Osteocyte (in vitro differentiated cells): ENCODE measurements at places on chromosomes 12 and 14. TPM values are rescaled to one million over a fixed set of nuclear protein-coding genes. Genes with fewer than 3 reads are reported as not detected.

Gene KLHL33
- 0.05 and 0.08 TPM in 2 replicates for total RNA-seq

Gene ADAM21
- 0.34 TPM in 1 of 2 replicates, not detected in the other for total RNA-seq

Gene RASAL1
- not detected in 2 replicates for total RNA-seq

Gene CAPS2
- 4.0 and 5.3 TPM in 2 replicates for total RNA-seq

Gene PPP1R3E
- total RNA-seq, result 15.3 and 19.2 TPM in 2 replicates

Gene ZFC3H1
- 38.8 and 49.7 TPM in 2 replicates for total RNA-seq

Gene FOXM1
- 14.9 and 17.4 TPM in 2 replicates for total RNA-seq

Gene TSHR
- total RNA-seq, result not detected in 2 replicates

Gene SLCO1B1
- not detected in 2 replicates for total RNA-seq

Gene CPNE8
- 8.7 and 11.1 TPM in 2 replicates for total RNA-seq

Gene PLEKHD1
- total RNA-seq, result 0.08 and 0.10 TPM in 2 replicates

GRCh38 chr12:19148860-19149259, 19.3 kb downstream of the PLEKHA5 start:
- DNase-seq, result no peak

GRCh38 chr12:114878781-114879180, 194.8 kb upstream of the TBX3 start:
- DNase-seq, result no peak

DNA sequence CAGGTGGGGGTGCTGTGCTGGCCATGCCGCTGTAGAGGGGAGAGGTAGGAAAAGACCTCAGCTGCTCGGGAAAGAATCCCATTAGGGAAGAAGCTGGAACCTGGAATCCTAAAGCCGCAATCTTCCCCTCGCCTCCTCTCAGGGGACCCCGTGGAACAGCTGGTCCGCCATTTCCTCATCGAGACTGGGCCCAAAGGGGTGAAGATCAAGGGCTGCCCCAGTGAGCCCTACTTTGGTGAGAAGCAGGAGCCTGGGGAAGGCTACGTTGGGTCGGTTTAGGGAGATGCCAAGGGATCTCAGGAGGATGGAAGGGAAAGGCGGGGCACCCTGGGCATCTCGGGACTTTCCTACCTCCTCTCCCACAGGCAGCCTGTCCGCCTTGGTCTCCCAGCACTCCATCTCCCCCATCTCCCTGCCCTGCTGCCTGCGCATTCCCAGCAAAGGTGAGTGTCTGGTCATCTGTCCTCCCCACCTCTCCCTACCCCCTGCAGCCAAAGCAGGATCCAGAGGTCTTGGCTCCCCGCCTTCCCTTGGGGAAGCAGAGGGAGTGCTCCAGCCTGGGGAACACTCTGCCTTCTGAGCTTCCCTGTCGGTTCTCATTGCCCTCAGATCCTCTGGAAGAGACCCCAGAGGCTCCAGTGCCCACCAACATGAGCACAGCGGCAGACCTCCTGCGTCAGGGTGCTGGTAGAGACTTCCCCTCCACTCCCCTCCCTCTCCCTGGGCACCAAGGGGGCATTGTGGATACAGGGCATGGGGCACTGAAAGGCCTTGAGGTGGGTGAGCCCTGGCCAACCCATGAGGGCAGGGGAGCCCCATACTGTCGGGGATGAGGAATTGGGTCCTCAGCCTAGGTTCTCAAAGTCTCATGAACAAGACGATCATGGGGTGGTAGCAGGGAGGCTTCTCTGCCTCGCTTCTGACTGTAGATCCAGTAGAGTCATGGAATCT, 12.4 kb downstream of the TNS2 start:
- no peak for DNase-seq

DNA sequence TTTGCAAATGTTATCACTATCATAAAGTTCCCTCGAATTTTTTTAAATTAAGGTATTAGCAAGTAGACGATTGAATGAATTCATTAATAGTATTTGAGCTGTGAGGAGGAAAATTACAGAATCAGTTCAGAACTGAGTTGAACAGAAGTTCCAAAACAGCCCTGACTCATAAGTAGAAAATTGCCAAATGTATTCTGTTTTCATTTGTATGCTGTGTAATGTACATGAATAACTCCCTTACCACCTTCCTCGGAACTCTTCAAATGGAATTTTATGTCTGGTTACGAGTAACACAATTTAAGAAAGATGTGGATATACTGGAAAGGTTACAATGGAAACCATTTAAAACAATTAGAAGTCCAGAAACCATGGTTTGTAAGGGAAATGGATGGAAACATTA, 283.3 kb upstream of the FAR2 start:
- DNase-seq, result no peak

GRCh38 chr14:79586416-79586815, 624.9 kb downstream of the DIO2 start:
- DNase-seq, result no peak

- no peak for DNase-seq
Observed at GRCh38 chr12:98838231-98838647, 193.1 kb downstream of the APAF1 start.

GRCh38 chr12:13573698-13574321, 377.3 kb downstream of the EMP1 start:
- no peak for DNase-seq

GRCh38 chr12:98582093-98582492, 11.4 kb upstream of the SLC25A3 start:
- DNase-seq, result no peak

DNA sequence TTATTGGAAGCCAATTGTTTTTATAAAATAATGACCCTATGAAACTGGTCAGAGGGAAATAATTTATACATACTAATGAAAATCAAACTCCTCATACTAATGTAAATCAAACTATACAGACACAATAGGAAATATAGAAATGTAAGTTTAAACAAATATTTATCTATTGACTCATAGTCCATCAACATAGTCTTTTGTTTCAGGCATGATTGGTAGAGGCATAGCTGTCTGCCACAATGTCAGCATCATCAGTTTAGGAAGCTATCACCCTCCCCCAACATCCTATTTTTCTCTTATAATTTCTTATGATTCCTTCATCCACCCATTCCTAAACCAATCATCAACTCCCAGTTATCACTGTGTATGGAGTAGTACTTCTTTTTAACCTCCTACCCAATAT, 117.7 kb downstream of the SLC38A6 start:
- no peak for DNase-seq

DNA sequence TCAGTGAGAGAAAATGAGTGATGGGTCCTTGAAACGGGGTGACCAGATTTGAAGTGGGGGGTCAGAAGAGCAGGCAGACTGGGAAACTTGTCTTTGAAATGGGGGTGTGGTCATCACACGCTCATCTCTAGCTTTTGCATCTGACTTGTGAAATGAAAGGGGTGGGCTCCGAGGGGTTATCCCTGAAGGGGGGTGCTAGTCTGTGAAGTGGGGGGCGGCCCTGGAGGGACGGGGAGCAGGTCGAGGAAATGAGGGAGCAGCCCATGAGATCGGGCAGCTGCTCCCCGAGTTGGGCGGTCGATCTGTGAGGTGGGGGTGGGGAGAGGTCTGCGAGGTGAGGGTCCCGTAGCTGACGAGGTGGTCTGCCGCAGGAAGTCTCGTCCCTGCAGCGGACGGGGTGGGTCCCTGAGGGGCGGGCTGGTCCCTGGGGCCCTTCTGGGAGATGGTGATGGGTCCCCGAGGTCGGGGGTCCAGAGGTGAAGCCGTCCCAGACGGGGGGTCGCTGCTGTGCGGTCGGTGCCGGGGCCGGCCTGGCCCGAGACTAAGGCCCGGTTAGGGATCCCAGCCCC, 542 bp downstream of the PXN start:
- no peak for DNase-seq

- no peak for DNase-seq
Observed at GRCh38 chr14:94572637-94573303, 8.5 kb upstream of the SERPINA5 start.

- no peak for DNase-seq
Observed at GRCh38 chr12:82930301-82930700, 243.6 kb downstream of the TMTC2 start.

- no peak for DNase-seq
Observed at GRCh38 chr14:29463727-29464395, 463.8 kb downstream of the PRKD1 start.

GRCh38 chr12:80242321-80242720, 143.0 kb downstream of the OTOGL start:
- DNase-seq, result no peak

DNA sequence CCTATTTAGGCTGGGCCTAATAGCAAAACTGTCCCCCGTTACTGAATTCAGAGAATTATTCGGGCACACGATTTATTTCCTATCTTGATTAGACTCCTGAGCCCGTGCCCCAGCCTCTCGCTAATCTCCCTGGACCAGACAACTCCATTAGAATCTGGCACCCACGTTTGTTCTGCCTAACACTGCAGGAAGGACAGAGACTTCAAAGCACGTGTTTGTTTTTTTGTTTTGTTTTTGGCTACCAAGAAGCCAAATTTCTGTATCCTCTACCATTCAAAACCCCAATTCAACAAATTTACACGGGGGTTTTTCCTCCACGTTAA, 4.8 kb downstream of the USP44 start:
- no peak for DNase-seq

- no peak for DNase-seq
Observed at GRCh38 chr14:83828406-83828805, 1701.5 kb upstream of the FLRT2 start.

GRCh38 chr12:843609-844008, 91.2 kb downstream of the WNK1 start:
- DNase-seq, result no peak

DNA sequence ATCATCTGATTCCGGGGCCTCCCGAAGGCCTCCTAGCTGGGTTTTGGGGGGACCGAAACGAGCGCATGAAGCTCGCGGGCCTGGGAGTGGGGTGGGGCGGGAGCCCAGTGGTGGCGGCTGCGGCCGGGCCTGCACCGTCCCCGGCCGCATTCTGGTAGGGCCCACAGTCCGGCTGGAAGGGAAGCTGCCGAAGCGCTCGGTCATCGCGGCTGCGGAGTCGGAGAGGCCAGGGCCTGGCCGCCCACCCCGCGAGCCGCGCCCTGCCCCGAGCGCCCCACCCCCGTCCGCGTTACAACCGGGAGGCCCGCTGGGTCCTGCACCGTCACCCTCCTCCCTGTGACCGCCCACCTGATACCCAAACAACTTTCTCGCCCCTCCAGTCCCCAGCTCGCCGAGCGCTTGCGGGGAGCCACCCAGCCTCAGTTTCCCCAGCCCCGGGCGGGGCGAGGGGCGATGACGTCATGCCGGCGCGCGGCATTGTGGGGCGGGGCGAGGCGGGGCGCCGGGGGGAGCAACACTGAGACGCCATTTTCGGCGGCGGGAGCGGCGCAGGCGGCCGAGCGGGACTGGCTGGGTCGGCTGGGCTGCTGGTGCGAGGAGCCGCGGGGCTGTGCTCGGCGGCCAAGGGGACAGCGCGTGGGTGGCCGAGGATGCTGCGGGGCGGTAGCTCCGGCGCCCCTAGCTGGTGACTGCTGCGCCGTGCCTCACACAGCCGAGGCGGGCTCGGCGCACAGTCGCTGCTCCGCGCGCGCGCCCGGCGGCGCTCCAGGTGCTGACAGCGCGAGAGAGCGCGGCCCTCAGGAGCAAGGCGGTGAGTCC, at the start of gene KLC1:
Gene KLC1 (plus strand): TSS at position 528 of the 819 bp plus-strand sequence. CDS start 25,354 bp downstream, outside the sequence.
- DNase-seq, result peak; percentile 94

- DNase-seq, result no peak
Observed at GRCh38 chr12:92109613-92110012, 36.0 kb downstream of the BTG1 start.

GRCh38 chr12:124497658-124498057, 69.8 kb downstream of the NCOR2 start:
- DNase-seq, result no peak

- DNase-seq, result no peak
Observed at GRCh38 chr12:130251236-130251780, 86.4 kb upstream of the PIWIL1 start.

DNA sequence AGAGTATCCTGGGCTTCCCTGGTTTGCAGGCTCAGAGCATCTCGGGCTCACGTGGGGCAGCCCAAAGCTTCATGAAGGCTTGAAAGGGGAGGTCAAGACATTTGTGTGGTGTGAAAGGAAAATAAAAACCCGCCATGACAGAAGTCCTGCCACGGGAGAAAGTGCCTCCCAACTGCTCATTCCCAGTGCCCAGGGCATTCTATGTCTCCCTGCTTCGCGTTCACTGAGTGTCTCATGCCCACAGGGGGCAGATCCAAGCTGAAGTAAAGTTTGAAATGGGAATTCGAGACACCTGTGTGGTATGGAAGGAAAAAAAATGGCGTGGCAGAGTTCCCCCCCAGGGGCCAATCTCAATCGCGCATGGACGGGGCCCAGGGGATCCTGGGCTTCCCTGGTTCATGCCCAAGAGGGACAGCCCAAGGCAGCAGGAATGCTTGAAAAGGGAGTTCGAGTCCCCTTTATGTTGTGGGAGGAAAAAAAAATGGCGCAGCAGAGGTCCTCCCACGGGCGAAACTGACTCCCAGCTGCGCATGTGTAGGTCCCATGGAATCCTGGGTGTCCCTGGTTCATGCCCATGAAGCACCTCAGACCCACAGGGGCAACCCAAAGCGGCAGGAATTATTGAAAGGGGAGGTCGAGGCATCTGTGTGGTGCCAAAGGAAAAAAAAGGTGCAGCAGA, 576.7 kb downstream of the ALG10 start:
- DNase-seq, result peak; percentile 67

DNA sequence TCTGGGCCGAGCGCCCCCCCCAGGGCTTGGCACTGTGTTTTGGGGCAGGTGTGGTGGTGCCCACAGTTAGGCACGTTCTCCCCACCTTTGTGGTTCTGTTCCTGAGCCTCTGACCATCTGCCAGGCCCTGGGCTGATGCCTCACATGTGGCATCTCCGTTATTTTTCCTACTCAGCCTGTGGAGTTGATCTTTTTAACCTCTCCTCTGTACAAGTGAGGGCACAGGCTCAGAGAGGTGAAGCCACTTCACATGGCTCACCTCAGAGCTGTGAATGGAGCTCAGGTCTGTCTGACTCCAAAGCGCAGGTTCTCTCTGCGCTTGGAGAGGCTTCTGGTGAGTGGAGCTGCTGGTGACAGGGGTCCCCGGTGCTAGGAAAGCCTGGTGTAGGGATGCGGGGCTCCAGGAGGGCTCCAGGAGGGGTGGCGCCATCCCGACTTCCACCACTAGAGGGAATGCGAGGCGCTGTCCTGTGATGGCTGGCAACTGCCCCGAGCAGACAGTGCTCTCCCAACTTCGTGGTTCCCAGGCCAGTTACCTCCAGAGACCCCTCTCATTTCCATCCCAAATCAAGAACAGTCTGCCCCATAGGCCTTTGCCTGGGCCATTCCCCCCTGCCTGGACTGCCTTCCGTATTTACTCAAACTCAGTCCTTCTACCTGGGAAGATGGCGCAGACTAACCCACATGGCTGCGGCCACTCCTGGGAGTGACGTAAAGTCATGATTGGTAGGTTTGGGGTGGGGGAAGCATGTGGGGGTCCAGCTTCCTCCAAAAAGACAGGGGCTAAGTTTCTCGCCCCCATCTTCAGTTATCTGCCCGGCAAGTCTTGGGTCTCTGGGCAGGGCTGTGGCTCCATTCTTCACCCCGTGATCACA, 9.9 kb downstream of the BCL7A start:
- no peak for DNase-seq

GRCh38 chr12:123120452-123121166, 30.3 kb downstream of the PITPNM2 start:
- no peak for DNase-seq

- no peak for DNase-seq
Observed at GRCh38 chr14:104732355-104732804, 8.4 kb downstream of the ADSS1 start.

DNA sequence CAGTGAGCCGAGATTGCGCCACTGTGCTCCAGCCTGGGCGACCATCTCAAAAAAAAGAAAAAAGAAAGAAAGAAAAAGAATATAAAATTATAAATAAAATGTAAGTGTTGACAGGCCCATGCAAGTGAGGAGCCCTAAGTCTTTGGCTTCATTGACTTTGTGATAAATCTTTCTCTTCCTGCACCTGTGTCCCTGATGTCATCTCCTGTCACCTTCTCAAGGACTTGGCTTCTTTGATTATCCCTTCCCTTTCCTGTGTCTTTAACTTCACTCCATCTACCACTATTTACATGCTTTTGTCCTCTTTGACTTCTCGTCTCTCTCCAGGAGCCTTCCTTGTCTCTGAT, 33.6 kb upstream of the WNK1 start:
- no peak for DNase-seq
